GM06990 (cell line): ENCODE measurements at places on chromosomes 6 and 20.

GRCh38 chr6:158643836-158644230 is 710 bp downstream of the DYNLT1 start:
- DNase-seq, result no peak

DNA sequence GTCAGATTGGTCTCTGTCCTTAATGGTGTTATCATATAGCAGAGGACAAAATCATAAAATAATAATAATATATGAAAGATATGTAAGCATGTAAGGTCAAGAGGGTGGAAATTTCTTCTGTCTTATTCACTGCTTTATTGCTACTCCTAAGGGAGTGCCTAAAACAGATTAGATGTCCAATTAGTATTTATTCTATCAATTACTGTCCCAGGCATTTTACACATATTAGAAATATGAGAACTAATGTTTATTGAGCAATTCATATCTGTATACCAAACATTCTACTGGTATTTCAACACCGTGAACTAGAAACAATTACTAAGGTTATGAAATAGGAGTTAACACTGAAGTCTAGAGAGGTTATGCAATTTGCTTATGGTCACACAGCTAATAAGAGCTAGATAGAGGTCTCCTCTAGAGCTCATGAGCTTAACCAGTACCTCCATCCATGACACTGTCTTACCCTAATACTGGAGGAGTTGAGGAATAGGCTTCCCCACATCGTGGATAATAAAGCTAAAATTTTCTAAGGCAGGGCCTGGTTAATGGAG is 302.3 kb downstream of the PLCB1 start:
- DNase-seq, result no peak

DNA sequence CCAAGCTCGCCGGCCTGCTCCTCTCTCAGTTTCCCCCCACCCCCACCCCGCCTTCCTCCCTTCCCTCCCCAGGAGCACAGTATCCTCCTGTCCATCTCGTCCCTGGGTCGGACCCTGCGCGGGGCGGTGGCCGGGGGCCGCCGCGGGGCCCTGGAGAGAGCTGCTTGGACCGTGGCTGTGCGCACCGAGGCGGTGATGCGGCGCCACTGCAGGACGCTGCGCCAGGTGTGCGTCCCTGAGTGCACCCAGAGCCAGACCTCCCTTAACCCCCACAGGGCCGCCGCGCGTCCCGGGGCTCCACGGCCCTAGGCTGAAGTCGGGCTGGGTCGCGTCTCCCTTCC is 2.2 kb downstream of the C20orf204 start:
- no peak for DNase-seq

- no peak for DNase-seq
Observed at GRCh38 chr6:134724771-134725340, 225.0 kb downstream of the ALDH8A1 start.

DNA sequence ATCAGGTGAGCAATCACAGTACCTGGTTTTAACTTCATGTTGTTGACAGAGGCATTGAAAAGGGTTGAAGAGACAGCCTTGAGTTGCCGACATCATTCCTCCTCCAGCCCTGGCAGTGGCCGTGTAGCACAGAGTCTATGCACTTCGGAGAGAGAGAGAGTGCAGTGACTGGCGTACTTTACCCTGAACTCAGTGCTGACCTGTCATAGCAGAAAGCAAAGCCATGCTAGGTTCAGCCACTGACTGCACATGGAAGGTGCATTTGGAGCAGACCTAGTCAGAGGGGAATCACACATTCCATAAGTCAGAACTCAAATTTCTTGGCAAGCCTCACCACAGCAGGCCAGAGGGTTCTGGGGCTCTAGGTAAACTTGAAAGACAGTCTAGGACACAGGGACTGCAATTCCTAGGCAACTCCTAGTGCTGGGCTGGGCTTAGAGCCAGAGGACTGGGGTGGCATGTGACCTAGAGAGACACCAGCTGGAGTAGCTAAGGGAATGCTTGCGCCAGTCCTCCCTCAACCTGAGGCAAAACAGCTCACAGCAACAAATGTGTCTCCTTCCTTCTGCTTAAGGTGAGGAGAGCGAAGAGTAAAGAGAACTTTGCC is 69.1 kb downstream of the ELOVL4 start:
- DNase-seq, result no peak

- no peak for DNase-seq
Observed at GRCh38 chr6:145736661-145737144, 1.4 kb upstream of the EPM2A start.

- DNase-seq, result no peak
Observed at GRCh38 chr6:70183538-70183937, 119.3 kb downstream of the COL9A1 start.

DNA sequence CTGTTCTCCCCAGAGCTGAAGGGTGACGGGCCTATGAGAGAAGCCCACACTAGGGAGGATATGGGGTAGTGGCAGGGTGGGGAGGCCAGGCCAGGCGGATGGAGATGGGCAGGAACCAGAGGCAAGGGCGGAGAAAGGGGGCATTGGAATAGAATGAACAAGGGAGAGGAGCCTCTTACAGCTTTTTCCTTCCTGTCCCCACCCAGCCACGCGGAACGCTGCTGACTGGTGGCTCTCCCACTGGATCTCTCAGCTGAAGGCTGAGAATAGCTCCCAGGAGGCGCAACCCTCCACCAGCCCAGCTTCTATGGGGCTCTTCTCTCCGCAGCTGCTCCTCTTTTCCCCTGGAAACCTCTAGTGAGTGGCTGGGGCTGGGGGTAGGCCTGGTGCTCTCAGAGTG is 10.8 kb downstream of the DLK2 start:
- DNase-seq, result no peak

GRCh38 chr6:150599199-150600009 is at the start of gene PLEKHG1:
Gene PLEKHG1, plus strand, starts transcription at chr6:150599885. Its CDS starts 133,797 bp downstream, at chr6:150733682.
- DNase-seq, result peak; percentile 75

- no peak for DNase-seq
Observed at GRCh38 chr6:152096863-152097496, 289.5 kb downstream of the ESR1 start.

- DNase-seq, result no peak
Observed at GRCh38 chr20:59623583-59623982, 19.2 kb downstream of the PHACTR3 start.

DNA sequence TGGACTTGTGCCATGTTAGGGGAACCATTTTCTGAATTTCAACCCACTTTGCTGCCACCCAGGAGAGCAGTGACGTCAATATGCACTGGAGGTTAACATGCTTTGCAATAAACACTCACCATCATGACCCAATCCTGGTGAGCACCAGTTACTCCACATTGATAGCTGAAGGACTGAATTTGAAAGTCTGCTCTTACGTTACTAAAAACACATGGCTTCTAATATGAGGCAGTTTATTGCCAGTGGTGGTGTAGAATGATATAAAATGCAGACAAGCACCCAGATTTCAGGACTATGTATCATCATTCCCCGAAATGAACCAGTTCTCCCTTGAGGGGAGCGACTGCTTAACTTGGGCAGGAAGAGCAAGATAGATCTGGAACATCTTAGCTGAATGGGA is 23.8 kb downstream of the RFPL4B start:
- DNase-seq, result no peak

DNA sequence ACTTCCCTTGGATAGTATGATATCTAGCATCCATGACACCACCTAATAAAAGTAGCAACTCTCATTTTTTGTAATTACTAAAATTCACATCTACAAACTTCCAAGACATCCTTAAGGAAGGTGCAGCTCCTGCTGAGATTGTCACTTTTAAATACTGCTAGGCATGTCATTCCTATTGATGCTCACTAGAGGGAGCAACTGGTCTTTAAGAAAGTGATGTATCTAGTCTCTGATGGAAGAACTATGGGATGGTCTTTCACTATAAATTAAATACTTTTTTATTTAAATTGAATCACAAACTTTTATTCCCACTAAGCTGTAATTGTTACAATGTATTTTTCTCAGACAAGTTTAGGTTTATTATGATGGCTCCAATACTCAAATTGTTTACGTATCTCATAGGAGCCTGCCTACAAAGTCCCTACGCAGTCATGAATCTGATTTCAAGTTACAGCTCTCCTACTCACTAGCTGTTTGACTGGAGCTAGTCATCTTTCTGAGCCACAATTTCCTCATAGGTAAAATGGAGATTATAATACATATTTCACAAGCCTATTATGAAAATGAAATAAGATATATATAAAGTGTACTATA is 8.1 kb upstream of the TSPYL1 start:
- no peak for DNase-seq

DNA sequence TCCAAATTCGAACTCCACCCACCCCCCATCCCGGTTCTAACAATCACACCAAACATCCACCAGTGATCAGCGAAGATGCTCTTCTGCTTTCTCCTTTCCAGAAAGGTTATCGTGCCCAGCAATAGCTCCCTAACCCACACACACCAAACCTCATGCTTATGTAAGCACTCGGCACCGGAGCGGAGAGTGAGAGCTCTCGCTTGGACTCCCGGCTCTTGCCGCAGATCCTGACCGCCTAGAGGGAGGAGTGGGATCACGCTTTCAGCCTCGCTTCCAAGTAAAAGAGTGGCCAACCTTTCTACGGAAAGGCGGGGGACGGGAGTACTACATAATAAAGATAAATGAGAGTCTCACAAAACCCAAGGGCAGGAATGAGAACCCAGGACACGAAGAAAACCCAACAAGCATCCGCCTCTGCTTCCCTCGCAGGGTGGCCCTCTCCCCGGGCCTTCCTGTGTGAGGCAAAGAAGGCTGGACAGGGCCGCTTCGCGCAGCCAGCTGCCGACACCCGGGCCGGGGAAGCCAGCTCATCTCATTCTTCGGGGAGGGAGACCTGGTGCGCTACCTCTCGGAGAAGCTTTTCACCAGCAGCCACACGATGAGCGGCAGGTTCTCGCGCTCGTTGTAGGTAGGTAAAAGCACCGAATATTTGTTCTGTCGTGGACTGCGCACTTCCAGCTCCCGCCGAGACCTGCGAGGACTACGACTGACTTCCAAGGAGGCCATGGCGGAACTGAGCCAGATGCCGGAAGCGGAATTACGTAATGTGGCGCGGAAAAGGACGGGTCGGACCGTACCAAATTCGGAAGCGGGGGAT is at the start of gene DPM1:
TSS of gene DPM1 (minus strand) at position 735 of the 817 bp plus-strand sequence. CDS start at position 726, 9 bp downstream.
- DNase-seq, result peak; percentile 82

DNA sequence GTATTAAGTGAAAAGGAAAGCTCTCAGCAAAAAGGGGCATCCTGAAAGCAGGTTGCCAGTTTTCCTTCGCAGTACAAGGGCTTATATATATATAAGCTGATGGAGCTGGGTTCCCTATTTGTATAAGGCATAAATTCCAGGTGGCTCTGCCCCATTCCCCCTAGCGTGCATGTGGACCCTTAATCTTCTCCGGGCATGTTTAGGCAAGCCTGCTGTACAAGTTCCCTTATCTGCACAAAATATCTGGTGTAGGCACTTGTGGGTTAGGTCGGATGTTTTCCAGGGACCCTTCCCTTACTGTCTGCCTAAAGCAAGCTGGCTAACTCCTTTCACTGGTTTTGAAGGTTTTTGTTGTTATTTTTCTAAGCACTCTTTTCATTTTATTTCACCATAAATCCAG is 140.7 kb downstream of the FUT9 start:
- no peak for DNase-seq

- no peak for DNase-seq
Observed at GRCh38 chr6:51531623-51532022, 555.8 kb downstream of the PKHD1 start.

DNA sequence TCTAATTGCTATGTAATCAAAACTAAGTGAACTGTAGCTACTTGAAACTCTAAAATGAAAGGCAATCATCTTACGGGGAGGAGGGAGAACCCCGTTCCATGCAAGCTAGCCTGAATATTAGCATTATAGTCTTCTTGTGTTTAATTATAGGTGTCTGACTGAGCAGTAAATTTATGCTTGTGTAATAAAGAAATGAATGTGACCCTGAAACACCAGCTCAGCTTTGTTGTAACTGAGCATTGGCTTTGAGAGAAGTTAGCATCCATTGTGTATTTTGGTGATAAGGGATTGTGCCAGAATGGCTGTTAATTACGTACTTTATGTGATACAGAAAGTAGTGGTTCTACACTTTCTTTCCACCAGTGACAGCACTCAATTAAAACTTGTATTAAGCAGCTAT is 86.9 kb downstream of the QKI start:
- no peak for DNase-seq

GRCh38 chr6:40183902-40184301 is 249.6 kb upstream of the MOCS1 start:
- no peak for DNase-seq

DNA sequence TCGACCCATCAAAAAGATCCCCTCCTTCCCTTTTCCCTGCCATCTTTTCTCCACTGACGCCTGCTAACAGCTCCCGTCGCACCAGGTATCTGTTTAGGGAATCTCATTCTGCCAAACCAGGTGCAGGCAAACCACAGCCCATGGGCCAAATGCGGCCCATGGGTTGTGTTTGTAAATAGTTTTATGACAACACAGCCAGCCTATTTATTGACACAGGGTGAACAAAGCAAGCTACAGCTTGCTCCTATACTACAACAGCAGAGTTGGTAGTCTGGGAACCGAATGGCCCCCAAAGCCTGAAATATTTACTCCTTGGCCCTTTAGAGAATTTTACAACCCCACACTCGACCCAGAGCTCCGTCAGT is 16.4 kb downstream of the NFATC2 start:
- no peak for DNase-seq

DNA sequence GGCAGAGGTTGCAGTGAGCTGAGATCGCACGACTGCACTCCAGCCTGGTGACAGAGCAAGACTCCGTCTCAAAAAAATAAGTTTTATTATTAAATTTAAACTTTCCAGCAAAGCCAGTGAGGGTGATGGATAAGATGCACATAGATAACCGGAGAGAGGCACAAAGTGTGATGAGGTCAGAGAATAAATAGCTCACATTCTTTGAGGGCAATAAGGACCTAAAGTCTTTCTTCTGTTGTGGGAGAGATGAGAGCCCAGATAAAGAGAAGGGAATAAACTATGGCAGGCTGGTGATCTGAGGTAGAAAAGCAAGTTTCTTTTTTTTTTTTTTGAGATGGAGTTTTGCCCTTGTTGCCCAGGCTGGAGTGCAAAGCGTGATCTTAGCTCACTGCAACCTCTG is 20.6 kb upstream of the EZR start:
- DNase-seq, result no peak

DNA sequence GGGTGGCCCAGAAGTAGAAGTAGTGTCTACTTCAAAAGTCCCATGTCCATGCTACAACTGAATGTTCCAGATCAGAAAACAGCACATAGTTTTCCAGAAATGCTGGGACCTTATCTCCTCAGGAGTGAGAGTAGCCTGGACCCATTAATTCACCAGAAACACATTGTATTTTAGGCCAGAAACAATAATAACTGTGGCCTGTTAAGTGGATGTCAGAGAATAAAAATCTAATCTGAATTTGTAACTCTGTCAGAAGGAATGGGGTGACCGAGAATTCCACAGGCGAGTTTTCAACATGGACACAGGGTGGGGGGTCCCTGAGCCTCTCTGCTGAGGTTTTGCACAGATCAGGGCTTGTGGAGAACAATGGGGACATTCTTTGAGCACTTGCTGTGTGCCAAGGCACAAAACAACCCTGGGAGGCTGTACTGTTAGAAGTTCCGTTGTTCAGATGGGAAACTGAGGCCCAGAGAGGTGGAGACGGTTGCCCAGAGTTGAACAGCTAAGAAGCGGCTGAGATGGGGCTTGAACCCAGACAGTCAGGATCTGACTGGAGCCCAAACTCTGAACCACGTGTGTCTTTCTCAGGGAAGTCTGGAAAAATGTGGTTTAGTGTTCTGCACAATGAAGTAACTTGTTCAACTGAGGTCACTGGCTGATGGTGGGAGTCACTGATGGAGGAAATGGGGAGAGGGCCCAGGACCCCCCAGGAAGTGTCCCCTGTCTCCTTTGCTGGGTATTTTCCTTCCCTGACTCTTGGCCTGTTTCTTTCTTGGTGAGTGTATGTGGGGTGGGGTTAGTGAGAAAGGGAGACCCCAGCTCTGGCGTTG is 44.2 kb downstream of the SNAI1 start:
- no peak for DNase-seq

GRCh38 chr6:169130113-169130512 is 123.5 kb downstream of the THBS2 start:
- no peak for DNase-seq

- no peak for DNase-seq
Observed at GRCh38 chr6:138869398-138869797, 73.5 kb downstream of the ECT2L start.
